ENCODE measurements at places on chromosomes 7 and 10.

DNA sequence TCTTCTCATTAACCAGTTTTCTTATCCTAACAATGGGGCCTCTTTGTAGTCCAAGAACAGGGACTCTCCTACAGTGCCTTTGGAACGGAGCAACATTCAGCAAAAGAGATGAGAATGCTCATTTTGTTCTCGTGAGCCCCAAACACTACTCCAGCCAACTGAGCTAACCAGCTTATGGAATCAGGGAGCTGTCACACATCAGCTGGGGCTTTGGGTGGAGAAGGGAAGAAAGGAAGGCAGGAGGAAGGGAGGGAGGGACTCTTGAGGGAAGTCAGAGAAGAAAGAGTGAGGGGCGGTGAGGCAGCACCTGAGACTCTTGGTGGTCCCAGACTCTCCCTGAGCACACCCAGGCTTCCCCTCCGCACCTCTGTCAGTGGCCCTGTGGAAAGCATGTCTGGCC lies 123.1 kb downstream of the CLEC2L start:
- DNase-seq = no peak

- no peak for DNase-seq
Observed at GRCh38 chr10:121516093-121516865, 82.0 kb downstream of the FGFR2 start.

DNA sequence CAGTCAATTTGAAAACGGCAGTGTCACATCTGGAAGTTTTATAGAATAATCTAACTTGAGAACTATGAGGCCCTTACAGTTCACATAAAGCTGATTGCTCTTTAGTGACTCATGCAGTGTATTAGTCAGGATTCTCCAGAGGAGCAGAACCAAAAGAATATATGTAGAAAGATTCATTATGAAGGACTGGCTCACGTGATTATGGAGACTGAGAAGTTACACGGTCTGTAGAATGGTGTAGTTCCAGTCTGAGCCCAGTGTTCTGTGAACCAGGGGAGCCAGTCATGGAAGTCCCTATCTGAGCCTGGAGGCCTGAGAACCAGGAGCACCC lies 21.5 kb downstream of the RBM33 start:
- DNase-seq = no peak

- no peak for DNase-seq
Observed at GRCh38 chr7:42877862-42878261, 34.0 kb downstream of the C7orf25 start.

DNA sequence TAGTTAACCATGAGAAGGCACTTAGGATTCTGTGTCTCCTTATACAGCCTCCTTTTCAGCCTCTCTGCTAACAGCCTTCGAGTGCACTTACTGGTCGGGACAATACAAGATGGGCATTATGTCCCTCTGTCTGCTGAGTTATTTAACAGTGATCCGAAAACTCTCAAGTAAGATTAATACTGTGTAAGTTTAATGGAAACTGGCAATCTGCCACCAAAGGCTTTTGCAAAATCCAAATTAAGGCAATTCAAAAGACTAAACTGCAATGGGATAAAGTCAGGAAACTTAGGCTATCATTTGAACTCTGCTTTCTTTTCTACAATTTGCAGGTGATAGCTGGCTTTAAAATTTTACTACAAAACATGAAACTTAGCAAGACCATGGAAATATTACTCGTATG lies 477.8 kb downstream of the TFEC start:
- no peak for DNase-seq

GRCh38 chr7:128989961-128990360 lies 52.2 kb downstream of the IRF5 start:
- DNase-seq = no peak

GRCh38 chr7:45494885-45495284 lies 79.3 kb upstream of the ADCY1 start:
- DNase-seq = no peak

DNA sequence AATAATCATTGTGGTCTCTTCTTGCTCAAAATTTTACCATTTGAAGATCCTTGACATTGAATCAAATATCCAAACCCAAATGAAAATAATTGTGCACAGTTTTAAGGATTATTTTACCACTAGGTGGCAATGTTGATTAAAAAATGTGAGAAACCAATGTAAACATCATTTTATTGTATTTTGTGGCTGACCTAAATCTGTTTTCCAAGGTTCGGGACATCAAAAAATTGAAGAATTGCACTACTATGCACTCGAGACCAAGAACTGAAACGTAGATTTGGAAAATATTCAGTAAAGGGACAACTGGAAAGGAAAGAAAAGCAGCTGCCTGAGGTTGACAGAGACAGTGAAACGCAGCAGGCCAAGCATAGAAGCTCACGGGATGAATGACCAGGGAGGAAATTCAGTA lies 259.3 kb downstream of the SNX13 start:
- no peak for DNase-seq

DNA sequence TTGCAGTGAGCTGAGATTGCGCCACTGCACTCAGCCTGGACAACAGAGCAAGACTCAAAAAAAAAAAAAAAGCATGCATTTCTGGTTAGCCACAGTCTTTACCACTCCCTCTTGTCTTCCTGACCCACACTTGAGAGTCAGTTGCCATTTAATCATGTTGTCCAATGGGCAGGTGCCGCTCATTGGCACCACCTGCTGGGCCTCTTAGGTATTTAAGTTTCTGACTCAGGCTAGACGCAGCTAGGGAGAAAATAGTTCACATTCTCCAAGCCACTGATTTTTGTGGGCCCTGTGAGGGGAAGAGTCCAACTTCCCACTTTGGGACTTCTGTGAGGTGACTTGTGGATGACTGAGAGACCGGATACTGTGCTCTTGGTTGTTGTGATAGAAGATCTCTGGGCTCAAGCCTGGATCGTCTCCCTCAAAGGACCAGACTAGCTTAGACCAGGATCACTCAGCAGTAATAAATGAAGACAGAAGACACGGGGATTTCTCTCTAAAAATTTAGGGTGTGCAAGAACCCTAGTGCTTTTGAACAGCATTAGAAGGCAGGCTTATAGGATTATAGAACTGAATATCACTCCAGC lies 26.8 kb upstream of the SORCS3 start:
- no peak for DNase-seq

DNA sequence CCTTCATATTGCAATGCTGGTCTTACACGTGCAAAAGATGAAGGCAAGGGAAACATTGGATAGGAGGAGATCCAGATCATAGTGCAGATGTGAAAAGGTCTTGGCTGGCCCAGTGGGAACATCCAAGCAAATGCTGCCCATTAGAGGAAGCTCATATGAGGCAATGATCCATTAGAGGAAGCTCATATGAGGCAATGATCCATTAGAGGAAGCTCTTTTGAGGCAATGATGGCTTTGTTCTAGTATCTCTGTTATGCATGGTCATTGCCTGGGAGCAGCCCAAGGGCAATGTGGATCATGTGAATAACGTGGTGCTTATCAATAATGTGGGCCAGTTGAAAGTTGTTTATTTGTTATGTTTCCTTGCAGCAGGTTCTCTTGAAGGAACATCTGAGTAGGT lies 37.8 kb downstream of the STEAP4 start:
- DNase-seq = no peak

- no peak for DNase-seq
Observed at GRCh38 chr10:103111918-103112877, 80.9 kb downstream of the NT5C2 start.

DNA sequence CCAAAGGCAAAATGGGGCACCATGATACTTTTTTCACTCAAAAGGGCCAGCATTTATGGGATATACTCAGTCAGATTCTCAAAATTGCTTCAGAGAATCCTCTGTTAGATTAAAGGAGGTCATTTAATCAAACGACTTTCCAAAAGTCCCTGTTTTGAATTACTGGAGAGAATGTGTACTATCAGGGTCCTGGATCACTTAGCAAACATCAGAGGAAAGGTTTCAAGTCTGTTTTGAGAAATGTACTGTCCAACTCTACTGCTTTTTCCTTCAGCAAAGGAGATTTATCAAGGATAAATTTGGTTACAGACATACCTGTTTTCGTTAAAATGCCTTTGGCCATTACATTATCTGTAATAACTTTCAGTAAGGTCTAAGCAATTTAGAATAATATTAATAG lies 340.9 kb downstream of the GFRA1 start:
- DNase-seq = no peak

GRCh38 chr7:78444267-78444666 lies 645.7 kb downstream of the PHTF2 start:
- DNase-seq = no peak

- no peak for DNase-seq
Observed at GRCh38 chr10:84540022-84540616, 211.7 kb downstream of the CCSER2 start.

DNA sequence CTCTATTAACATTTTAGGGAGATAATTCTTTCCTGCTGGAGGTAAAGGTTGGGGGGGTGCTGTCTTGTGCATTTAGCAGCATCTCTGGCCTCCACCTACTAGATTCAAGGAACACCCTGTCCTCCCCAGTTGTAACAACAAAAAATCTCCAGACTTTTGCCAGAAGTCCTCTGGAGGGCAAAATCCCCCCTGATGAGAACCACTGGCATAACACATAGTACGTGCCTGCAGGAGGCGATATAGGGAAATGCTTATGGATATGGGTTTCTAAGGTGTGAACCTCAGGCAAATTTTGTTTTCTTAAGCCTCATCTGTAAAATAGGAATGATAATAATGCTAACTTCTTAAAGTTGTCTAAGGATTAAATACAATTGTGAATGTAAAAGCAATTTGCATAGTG lies 2.9 kb upstream of the OSBPL3 start:
- DNase-seq = no peak

- DNase-seq = no peak
Observed at GRCh38 chr10:42551582-42552187, 86.7 kb downstream of the ZNF33B start.

DNA sequence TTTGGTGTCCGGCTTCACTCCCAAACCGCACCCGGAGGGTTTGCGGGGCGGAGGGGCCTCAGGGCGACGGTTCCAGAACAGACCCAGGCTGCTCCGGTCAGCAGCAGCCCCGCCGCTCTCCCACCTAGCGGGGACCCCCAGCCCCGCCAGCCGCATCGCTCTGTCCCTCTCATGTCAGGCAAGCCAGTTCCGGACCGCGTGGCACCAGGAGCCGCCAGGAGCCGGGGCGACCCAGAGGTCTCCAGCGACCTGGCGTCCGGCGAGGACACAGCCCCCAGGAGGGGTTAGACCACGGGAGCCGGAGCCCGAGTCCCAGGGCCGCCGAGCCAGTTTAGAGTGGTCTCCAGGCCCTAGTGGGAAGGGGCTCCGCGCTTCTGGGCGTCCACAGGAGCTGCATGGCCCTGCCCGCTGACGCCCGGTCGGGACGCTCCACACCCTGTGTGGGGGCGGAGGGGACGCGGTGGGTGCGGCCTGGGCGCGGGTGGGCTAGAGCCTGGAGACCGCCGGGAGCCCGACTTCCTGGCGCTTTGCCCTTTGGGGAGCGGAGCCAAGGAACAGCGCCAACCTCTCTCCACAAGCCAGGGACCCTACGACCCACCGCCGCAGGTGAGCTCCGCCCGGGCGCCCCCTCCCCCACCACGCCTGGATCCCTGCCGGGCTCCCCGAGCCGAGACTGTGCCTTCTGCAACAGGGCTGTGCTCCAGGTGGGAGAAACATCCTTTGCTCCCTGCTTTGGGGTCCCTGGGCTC lies 43.4 kb downstream of the ZNF117 start:
- no peak for DNase-seq

DNA sequence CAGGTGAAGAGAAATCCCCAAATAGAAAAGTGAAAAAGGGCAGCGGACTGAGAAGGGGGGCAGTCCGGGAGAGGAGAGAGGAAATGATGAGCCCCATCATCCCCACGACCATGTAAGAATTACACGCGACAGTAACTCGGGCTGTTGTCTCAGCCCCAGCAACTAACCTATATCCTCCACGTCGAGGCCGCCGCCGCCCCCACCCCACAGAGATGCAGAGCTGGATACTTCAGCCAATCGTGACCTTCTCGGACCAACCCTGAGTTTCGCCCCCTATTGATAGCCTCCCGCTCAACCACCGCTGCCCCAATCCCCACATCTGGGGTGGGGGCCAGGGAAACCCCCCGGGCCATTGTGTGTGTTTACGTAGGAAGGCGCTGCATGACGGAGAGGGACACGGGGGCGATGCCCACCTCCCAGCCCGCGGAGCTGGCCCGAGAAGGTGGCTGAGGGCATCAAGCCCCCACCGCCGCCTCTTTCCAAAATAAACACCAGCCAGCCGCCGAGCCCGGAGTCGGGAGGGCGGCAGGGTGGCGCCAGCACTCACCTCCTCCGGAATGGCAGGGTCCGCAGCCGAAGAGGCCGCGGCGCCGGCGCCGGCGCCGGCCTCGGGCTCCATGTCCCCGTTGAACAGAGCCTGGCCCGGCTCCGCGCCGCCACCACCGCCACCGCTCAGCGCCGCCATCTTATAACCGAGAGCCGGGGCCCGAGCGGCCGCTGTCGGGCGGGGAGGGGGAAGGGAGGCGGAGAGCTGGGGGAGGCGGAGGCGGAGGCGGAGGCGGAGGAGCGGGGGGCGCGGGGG lies 509 bp downstream of the BRAF start:
- peak; percentile 31 for DNase-seq

DNA sequence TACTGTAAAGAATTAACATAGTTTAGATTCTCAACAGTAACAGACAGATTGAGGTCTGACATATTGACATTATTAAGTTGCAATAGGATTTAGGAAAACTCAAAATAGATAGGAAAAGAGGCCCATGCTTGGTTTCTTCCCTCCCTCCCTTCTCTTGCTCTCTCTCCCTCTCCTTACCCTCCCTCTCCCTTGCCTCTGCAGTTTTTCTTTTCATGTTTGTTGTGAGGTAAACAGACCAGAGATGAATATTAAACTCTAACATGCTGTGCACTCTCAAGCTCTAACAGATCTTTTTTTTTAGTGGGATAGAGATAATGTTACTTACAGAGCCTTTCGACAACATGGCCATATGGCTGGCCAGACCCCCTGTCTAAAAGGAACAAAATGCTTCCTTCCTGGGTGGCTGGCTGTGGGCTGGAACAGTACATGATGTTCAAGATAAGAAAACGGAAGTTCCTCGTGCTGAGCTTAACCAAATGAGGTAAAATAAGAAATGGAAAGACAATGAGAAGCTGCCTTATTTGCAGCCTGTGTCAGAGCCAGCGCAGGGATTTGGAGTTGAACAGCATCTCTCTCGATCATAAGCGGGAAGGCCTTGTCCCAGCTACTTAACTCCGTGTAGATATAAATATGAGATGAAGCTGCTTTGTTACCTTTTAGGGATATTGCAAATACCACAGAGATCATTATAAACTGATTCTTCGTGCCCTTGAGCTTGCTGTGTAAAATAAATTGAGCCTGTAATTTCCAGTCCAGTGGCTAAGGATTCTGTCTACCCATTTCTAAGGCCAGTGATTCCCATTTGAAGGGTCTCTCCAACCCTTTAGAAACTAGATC lies 391.9 kb upstream of the NPVF start:
- DNase-seq = no peak

GRCh38 chr10:94069884-94070283 lies 76.2 kb downstream of the PLCE1 start:
- DNase-seq = no peak

DNA sequence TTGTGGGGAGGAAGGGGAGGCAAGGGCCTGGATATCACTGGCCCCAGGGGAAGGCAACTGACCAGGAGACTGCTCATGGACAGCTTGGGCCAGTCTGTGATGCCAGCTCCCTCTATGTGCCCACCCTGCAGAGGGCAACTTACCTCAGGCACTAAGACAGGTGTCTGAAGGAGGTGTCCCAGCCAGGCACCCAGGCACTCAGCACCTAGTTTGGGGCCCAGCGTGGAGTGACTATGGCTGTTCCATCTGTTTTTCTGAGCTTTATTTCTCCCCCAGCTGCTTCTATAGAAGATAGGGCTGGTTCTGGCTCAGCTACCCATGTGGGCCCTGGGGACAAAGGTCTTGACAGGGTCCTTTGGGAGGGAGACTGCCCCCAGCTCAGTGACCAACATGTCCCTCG lies 150.6 kb upstream of the PCBD1 start:
- DNase-seq = no peak

- DNase-seq = no peak
Observed at GRCh38 chr7:80287400-80288174, 153.0 kb downstream of the GNAI1 start.

GRCh38 chr7:133436014-133436428 lies 183.1 kb downstream of the EXOC4 start:
- DNase-seq = no peak
